Right forelimb (tissue), 1 donor: ENCODE measurements at places on chromosomes 1 and 21.

DNA sequence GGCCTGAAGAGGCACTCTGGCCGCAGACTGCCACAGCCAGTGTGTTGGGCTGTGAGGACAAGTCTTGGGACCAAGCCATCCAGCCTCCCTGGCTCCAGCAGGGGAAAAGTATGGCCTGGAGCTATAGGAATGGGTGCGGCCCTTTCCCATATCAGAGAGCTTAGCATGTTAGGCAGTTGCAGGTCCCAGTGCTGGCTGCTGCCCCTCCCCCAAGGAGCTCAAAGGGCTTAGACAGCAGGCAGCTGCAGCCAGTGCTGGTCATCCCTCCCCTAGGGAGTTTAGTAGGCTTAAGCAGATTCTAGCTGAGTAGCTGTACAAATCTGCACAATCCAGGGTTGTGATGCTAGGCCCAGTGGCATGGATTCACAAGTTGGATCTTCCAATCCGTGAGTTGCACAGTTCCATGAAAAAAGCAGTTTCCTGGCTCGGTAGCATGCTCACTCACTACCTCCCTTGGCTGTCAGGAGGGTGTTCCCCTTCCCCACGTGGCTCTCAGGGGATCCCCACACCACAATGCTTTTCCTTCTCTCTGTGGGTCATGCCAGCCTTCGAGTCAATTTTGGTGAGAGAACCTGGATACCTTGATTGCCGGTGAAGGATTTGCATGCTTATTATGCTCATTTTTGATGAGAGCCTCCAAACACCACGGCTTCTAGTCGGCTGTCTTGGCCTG lies 1490.8 kb downstream of the BRINP3 start:
- no peak for DNase-seq

DNA sequence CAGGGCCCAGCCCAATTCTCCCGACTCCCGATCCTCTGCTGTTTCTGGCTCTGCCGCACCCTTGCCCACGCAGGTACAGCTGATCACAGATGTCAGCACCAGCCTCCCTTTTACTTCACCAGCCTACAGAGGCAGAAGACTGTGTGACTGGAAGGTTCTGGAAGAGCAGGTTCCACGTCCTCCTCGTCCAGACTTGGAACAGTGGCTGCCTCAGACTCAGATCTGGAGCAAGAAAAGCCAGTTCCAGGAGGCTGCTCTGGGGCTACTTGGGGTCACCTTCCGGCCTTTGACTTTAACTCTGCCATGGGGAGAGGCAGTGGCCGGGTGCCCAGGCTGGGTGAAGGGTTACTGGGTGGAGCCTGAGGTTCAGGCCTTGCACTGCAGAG lies 16.1 kb upstream of the KLHDC7A start:
- no peak for DNase-seq

- no peak for DNase-seq
Measured at GRCh38 chr21:35509001-35509704, 460.1 kb upstream of the RUNX1 start.

DNA sequence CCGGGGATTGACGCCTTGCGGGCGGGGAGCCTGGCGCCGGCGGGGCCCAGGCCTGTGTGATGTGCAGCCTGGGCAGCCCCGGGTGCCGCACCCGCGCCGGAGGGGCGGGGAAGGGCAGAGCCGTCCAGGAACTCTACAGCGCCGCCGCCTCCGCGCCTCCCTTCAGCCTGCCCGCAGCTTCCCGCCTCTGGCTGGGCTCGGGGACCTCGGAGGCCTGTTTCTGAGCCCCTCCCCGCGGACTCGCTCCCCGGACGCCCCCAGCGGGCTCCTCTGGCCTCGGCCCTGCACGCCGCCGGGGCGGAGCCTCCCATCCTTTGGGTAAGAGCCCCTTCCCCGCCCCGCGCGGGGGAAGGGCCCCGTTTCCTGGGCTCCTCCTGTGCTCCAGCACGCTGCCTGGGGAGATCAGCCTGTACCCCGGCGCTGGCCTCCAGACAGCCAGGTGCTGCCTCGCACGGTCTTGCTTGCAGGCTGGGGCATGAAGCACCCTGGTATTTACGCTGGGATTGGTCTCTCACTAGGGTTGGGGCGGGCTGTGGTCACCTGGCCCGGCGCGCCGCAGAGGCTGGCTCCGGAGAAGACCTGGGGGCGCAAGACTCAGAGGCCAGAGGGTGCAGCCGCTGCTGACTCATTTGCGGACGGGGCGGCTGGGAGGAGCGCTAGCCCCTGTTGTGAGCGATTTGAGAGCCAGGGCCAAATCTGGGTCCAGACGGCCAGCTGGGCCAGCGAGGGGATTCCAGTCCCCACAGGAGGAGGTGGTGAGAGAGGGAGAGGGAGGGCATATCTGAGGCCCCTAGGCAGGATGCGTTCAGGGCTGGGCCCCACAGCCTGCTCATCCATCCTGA lies 5.7 kb upstream of the ACOT11 start:
- DNase-seq: peak; percentile 80

- no peak for DNase-seq
Measured at GRCh38 chr1:206699626-206700025, 14.9 kb downstream of the MAPKAPK2 start.
